ENCODE measurements at places on chromosomes 3 and 15.

GRCh38 chr3:120093119-120093910, 932 bp downstream of the GSK3B start:
- no peak for DNase-seq

DNA sequence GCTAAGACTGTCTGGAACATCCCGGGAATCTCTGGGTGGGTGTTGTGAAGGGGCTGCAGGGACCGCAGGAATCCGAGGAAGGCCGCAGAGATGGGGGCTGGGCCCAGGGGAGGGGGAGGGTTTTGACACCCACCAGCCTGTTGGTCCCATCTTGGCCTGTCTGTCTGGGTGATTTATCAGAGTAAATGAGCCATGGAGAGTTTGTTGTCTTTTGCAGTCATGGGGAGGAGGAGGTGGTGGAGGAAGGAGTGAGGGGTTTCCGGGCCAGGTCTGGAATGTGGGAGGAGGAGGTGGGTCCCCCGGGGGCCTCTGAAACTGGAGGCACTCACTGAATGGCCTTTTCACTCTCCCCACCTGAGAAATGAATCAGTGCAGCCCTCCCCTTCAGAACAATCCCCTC, 11.5 kb downstream of the SEMA3F start:
- DNase-seq = no peak

DNA sequence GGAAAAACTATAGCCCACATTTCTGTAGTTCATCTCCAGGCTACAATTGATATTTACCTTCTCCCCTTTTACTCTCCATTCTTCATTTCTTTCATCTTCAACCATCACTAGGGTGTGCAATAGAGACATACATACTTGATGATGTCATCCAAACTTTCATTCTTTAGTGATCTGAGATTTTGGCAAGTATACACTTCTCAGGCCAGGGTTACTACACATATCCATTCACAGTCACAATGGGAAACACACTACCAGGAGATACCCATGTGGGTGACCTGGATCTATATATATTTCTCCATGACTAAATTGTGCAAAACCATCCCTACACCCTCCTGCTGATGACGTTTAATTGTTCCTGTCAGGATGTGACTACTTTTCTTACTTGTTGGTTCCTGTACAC, 769.5 kb upstream of the DPPA4 start:
- DNase-seq = no peak

DNA sequence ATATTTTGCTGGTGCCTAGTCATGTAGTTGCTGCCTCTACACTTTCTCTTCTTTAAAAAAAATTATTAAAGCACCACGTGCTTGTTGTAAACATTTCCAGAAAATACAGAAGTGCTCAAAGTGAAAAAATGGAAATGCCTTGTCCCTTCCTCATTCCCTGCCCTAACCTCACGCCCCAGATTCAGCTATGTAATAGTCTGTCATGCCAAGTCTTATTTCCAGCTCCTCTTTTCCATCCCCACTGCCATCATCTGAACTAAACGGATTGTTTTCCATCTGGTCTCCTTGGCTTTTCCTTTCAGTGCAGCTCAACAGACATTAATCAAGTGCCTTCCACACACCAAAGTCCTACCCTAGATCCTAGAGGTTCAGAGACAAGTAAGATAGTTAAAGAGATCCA, 15.5 kb downstream of the ZNF774 start:
- DNase-seq = no peak

GRCh38 chr3:189512039-189512438, 119.2 kb upstream of the TP63 start:
- no peak for DNase-seq
